ENCODE measurements at places on chromosomes 11 and 22.

- no peak for DNase-seq
Observed at GRCh38 chr11:86983021-86983488, 27.9 kb upstream of the FZD4 start.

GRCh38 chr22:17808693-17809403, 34.6 kb upstream of the BID start:
- DNase-seq, result no peak

- DNase-seq, result no peak
Observed at GRCh38 chr11:100229086-100229485, 458.0 kb upstream of the ARHGAP42 start.

DNA sequence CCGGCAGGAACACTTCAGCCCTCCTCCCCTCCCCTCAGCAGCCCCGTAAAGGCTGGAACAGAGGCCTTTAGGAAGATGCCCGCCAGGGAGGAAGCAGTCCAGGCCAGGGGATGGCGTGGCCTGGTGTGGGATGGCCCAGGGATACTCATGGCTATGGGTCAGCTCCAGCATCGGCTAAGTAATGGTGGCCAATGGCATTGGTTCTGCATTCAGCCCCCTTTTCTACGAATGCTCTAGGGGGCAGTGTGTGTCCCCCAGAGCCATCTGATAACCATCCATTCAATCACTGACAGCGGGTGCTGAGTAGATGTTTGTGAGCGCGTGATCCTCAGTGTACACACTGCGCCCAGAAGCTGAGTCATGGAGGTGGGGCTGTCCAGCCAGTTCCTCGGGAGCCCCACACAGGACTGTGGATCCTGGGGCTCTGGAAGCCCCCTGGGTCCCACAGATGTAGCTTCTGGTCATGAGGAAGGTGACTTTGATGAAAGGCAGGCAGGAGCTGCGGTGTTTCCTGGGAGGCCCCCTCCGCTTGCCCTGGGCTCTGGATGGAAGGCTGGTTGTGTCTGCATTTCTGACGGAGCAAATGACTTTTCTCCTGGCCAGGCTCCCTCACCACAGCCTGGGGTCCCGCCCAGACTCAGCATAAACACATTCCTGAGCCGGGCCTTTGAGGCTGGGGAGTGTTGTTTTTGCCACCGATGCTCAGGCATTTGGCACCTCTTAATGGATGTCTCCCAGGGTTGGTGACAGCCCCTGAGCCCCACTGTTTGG, 46.5 kb downstream of the FBLN1 start:
- DNase-seq, result no peak

DNA sequence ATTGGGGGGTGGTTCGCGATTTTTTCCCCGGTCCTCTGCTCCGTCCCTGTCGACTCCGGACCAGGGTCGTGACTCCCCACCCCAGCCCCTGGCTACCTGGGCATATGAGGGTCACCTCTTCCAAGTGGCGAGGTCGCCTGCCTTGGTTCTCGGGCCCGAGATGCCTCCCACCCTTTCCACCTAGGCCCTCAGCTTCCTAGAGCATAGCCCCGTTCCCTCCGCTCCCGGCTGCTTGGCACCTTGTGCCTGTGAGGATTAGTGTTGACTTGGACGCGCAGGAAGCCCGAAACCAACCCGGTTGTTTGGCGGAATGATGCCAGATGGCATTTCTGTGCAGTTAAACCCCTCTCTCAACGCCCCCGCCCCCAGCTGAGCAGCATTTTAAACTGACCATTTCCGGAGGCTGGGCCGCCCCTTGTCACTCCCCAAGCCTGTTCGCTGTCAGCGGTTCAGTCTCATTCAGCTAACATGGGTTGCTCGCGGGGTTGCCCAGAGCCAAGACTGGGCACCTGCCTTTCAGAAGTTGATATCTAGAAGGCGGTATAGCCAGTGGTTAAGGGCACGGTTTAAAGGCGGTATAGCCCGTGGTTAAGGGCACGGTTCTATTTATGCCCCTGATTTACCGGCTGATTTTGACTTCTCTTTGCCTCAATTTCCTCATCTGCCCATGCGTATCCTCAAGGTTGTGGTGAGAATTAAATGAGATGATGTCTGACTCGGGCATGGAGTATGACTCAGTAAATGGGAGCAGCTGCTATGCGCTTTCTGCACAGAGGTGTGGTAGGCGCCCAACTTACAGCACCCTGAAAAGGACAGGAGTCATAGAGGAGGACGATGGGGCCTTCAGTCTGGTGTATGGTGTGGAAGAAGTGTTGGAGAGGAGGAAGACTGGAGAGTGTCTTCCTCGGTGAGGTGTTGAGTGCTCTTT, 639 bp downstream of the INCENP start:
- peak; percentile 22 for DNase-seq

DNA sequence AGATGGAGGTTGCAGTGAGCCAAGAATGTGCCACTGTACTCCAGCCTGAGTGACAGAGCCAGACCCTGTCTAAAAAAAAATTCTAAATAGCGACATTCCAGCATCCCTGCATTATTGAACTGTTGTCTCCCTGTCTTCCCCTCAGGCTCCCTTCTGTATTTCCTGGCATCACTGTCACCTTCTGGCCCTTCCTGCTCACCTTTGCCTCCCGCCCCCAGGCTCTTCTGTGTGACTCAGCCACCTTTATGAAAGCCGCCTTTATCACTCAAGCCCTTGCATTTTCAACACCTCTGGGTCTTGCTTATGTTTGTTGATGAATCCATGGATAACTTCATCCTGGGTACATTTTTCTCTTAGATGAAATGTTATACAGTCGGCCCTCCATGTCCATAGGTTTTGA, 21.1 kb downstream of the UBASH3B start:
- peak; percentile 55 for DNase-seq

DNA sequence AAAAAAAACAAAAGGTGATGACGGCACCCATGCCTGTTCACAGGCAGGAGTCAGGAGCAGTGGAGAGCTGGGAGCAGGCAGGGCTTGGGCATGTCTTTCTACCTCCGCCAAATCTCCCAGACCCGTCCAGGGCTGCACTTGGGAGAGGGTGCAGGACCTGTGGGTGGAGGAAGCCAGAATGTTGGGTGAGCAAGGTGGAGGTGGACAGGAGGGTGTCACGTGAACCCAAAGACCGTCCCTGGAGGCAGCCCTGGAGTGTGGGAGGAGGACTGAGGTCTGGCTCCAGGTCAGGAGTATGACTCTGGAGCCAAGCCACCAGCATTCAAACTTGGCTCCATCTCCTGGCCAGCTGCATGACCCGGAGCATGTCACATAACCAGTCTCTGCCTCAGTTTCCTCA, 26.6 kb upstream of the RELT start:
- DNase-seq, result no peak

DNA sequence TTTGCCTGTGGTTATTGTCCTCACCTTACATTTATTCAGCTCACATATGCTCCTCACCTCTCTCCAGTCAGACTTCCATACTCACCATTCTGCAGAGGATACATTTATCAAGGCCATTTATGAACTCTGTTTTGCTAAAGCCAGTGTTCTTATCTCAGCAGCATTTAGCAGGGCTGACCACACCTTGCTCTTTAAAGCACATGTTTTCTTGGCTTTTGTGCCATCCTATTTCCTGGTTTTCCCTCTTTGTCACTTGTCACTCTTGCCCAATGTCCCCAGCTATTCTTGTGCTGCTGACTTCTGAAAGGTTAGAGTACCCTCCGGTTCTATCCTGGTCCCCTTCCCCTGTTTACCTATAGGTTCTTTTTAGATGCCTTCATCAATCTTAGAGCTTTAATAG, 446.6 kb downstream of the NELL1 start:
- DNase-seq, result no peak

- no peak for DNase-seq
Observed at GRCh38 chr11:83728281-83728680, 442.1 kb upstream of the CCDC90B start.

DNA sequence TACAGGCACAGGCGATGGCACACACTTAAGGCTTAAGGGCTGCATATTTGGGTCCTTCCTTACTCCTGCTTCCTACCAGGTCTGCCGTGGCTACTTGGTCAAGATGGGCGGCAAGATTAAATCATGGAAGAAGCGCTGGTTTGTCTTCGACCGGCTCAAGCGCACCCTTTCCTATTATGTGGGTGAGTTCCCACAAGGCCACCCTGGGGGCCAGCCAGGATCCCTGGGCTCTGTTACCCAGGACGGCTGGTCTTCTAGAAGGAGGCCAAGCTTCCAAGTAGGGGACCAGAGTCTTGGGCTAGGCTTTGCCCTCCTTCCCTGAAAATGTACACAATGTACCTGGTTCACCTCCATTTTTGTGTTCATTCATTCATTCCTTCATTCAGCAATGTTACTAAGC, 29.1 kb downstream of the TREH start:
- DNase-seq, result no peak

DNA sequence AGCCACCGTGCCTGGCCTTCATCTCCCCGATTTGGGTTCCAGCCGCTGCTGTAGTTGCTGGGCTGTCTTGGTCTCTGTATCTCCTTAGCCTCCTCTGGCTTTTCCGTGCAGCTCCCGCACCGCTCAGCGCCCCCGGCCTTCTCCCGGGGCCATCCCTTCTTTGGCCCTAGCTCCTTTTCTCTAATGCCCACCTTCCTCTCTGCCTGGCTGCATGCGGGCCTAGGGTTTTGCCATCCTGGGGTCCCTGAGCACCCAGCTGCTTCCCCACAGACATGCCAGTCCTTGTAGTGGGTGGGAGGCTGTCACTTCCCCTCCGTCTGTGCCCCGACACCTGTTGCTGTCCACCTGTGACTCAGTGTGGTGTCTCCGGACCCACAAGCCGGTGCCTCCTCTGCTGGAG, 36.4 kb downstream of the KCNJ4 start:
- no peak for DNase-seq

- no peak for DNase-seq
Observed at GRCh38 chr22:48018346-48018745, 1255.9 kb downstream of the TBC1D22A start.

- no peak for DNase-seq
Observed at GRCh38 chr11:17747131-17747955, 12.8 kb downstream of the KCNC1 start.
